Activated naive CD8-positive, alpha-beta T cell treated with anti-CD3 and anti-CD28 coated beads for 36 hours (primary cell): ENCODE measurements at places on chromosomes 2 and 18. TPM values are rescaled to one million over a fixed set of nuclear protein-coding genes. Genes with fewer than 3 reads are reported as not detected.

BCL11A gene
- 1.8 TPM for total RNA-seq

OBSL1 gene
- 2.0 TPM for total RNA-seq

DSC2 gene
- 0.14 TPM for total RNA-seq

C18orf54 gene
- total RNA-seq: 6.5 TPM

VIL1 gene
- total RNA-seq: not detected

FAM110C gene
- 0.14 TPM for total RNA-seq

LRATD1 gene
- total RNA-seq: not detected

DSG4 gene
- total RNA-seq: not detected

CNDP1 gene
- total RNA-seq: not detected

GRCh38 chr18:68847219-68847837, 49.4 kb downstream of the CCDC102B start:
- no peak for DNase-seq

DNA sequence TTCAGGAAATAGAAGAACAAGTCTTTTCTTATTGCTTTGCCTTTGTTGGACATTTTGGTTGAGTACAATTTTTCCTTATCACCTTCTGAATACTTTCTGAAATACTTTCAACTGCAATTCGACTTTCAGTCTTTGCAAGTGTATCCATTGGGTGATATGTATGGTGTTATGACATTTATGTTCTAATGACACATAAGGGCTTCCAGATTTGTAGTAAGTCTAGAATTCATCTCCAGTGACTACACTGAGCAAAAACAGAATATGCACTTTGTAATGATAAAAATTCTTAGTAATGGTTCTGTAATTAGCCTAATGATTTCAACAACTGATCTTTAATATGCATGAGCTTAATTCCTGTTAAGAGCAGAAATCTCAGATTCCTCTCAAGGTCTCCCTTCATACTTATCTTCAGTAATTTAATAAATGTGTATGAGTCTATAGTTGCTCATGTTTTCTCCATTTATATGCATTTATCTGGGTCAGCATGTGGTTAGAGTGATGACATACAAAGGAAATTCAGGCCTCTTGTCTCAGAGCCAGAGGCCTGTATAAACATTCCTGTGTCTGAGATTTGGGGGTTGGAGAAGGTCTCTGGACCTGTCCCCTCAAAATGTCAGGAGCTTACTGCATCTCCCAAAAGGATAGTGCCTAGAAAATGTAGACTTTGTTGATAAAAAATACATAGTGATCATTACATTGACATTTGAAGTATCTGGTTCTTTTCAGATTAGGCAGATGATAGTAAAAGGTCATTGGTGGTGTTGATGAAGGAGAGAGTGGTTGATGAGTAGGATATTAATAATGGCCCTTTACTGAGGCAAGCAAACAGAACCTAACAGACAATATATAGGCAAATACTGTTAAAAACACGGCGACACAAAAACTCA, 114.9 kb downstream of the QPCT start:
- DNase-seq: no peak

DNA sequence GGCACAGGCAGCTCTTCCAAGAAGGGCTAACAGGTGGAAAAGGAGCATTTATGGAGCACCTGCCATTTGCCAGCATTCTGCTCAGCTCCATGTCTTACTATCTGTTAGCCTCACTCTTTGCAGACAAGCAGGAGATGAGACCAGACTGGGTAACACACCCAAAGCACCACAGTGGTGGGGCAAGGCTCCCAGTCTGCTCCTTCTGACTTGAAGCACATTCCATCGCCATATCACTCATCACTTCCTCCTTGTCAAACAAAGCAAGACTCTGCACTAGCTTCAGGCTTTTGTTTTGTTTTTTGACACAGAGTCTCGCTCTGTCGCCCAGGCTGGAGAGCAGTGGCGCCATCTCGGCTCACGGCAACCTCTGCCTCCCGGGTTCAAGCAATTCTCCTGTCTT, 182.8 kb downstream of the MGAT5 start:
- DNase-seq: no peak

DNA sequence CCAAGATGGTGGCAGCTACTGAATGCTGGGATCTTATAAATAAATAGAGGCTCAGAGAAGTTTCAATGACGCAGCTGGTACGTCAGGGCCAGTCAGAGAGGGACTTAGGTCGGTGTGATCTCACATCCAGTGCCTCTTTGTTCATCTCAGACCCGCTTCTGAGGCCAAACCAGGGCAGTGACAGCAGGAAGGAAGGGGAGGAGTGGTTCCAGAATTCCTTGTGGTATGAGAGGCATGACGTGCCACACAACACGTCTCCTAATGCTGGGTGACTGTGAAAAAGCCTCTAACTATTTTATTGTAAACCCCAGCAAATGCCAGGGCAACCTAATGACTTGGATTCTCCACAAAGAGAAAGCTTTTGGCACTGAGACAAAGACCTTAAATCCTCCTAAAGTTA, 423.3 kb downstream of the LPIN1 start:
- DNase-seq: no peak

DNA sequence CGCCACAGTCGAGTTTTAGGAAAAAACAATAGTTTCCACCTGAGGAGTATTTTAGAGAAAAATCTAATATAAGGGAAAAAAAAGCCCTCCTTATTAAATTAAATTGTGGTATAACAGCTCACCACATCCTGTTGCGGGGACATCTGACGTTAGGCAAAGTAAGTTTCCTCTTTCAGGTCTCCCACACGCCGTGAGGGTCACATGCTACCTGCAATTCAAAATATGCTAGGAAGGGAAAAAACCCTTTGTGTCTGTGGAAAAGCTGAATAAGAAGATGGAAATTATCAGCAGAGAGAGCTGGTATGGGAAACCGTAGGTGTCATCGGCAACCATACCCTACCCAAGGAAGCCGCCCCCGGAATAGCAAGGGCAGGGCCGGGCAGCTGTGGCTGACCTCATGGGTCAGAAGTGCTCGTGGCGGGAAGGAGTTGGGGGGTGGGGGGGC, 128.0 kb downstream of the NFATC1 start:
- peak; percentile 86 for DNase-seq

DNA sequence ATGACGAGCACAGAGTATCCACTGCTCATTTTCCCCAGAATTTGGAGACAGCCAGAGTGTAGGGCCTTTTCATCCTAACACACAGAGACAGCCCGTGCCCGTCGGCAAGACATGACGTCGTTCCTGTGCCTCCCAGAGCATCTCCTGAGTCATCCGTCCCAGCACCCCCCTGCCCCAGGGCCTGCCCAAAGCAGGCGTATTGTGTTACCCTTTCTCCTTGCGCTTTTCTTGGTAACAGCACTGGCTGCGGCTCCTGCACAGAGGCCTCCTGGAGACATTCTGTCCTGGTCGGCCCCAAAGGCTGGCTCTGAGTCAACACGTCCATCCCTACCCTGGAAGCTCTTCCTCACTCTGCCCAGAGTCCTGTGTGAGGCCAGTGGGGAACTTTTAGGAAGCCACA, 217.1 kb downstream of the KLHL29 start:
- no peak for DNase-seq

DNA sequence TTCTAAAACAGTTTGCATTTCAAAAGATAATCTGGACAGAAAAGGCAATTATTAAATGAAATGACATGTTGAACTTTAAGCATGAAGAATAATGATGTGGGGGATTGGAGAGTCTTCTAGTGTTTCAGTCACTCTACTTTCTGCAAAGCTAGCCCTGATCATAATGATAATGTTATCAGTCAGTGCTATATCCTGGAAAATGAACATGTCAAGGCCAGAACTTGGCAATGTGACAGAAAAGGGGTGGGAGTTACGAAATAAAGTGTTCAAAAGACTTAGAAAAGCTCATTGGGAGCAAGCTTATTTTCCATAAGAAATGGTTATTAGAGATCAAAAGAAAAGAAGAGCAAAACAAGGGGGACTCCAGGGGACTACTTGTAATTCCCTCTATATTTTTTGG, 288.5 kb upstream of the SLC8A1 start:
- no peak for DNase-seq

DNA sequence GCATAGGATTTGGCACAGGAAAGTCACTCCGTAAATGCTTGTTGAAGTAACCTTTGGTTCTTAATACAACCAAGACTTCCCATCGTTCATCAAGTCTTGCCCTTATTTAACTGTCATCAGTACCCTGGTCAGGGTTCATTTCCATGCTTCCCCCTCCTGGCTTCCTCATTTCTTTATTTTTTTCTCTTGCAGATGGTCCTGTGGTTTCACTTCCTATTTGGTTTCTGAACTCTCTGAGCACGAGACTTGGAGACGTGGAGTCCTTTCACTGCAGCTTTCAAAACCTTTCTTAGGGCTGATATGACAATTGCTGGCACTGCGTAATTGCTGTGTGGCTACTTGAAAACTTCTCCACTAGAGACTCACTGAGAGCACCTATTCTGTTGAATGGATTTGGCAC, 59.9 kb upstream of the PID1 start:
- DNase-seq: no peak

GRCh38 chr2:3965953-3966352, 262.6 kb downstream of the DCDC2C start:
- DNase-seq: no peak

DNA sequence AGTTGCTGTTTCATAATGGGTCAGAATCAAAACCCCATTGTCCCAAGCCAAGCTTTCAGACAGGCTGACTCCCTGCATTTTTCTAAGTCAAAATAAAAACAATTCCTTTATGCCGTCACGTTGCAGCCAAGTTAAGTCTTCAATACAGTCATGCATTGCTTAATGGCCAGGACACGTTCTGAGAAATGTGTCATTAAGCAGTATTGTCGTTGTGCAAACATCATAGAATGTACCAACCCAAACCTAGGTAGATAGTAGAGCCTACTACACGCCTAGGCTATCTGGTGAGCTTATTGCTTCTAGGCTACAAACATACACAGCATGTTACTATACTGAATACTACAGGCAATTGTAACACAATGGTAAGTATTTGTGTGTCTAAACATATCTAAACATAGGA, 160.4 kb upstream of the FOSL2 start:
- DNase-seq: no peak

- no peak for DNase-seq
Measured at GRCh38 chr2:46290078-46290477, 7.1 kb upstream of the EPAS1 start.

DNA sequence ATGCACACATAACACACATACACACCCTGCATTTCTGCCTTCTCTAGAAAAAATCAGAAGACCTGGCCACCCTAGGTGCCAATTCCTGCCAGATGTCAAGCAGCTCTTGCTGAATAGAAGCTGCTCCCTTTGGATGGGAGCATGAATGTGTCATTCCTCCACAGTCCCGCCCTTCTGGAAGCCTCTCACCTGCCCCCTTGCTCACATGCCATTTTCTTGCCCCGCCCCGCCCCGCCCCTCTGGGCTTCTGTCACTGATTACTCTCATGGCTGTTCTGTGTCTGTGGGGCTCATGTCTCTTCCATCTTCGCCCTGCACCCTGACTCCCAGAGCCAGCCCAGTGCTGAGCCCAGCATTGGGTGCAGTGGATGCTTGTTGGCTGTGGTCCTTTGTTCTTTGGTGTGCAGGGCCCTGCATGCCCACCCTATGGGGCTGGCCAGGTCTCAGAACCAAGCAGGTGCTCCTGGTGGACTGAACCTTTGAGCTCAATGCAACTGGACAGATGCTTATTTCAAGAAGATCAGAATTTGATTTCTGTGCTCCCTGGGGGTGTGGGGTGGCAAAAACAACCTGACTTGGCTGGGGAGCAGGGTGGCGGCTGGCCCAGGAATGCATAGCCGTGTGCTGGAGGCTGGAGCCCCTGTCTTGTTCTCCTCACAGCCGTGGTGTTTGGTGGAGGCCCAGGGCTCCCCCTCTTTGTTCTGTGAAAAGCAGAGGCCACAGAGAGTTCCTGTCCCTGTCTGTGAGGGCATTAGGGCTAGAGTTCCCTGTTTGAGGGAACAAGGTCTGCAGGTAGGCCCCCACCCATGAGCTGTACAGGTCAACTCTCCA, 140.6 kb upstream of the GLI2 start:
- no peak for DNase-seq

- DNase-seq: no peak
Measured at GRCh38 chr2:40270372-40270771, 181.5 kb downstream of the SLC8A1 start.

DNA sequence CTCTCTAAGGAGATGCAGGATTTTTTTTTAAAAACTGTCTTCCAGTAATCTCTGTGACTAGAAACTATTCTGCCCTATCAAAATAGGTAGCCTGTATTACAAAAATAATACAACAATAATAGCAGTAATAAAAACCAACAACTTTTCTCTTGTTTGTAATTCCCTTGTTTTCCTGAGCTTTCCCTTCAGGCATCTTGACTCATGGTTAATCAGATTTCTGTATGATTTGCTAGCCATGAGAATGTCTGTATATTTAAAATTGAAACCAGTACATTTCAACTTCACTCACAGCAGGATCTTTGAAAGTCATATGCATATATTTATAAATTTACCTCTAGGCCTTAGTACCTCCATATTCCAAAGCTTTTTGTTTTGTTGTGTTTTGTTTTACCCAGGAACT, 38.2 kb downstream of the SLC4A10 start:
- no peak for DNase-seq

- no peak for DNase-seq
Measured at GRCh38 chr2:231278868-231279267, 80.4 kb downstream of the ARMC9 start.

DNA sequence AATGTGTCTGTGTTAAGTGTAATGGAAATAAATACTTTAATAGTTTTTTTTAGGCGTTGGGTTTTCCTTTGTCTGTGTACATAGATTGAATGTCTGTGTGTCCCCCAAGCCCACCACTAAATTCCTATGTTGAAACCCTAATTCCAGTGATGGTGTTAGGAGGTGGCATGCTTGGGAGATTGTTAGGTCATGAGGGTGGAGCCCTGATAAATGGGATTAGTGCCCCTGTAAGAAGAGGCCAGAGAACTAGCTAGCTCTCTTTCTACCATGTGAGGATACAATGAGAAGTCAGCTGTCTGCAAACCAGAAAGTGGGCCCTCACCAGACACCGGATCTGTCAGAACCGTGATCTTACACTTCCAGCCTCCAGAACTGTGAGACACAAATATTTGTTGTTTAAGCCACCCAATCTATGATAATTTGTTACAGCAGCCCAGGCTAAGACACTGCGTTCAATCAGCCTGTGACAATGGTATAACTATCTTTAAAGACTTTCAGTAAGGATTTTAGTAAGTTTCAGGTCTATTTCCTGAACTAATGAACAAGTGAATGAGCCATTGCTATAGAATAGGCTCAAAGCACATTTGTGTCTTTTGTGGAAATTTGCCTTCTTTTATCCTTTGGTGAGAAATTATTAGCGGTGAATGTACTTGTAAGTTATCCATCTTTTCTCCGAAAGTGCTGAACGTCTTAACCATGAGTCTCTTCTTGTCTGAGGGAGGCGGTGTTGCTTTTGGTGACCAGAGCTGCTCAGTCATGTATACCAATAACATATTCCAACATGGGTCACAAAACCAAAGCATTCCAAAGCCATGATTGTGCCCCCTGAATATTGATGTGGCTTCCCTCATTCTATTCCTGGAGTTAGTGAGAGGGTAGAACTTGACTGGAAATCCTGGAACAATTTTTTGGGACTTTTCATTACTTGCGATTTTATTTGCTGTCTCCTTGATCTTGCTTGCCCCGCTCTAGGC, 29.6 kb upstream of the IL1R1 start:
- DNase-seq: no peak

GRCh38 chr2:26058390-26058789, 24.5 kb downstream of the RAB10 start:
- no peak for DNase-seq

GRCh38 chr18:74500372-74500771, 4.2 kb downstream of the CNDP2 start:
- DNase-seq: no peak
